ENCODE measurements at places on chromosomes 3 and 15.

DNA sequence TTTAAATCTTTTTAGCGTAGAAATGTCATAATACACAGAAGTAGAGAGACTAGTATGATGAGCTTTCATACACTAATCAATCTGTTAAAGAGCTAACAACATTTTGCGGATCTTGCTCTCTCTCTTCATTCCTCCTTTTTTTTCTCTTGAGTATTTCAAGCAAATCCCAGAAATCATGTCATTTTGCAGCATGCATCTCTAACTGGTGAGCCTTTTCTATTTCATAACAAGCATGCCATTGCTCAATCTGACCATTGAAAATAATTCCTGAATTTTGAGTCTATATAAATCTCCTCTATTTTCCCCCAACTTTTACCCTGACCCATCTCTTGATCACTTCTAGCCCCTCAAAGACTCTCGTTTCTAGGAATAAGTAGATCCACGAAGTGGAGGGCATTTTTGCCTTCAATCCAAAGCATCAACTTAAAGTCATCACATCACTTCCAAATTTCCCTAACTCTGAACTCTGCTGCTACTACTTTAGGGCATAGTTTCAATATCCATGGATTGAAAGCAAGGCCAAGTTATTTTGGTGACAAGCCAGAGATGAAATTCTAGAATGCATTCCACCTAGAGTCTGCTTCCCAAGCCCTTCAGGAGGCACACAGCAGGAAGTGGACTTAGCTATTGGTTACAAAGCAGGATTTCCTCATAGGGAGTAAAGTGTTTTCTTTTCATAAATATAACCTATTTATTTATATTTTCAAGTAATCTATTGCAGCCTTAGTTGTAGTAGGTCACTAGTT is 253.5 kb upstream of the ZPLD1 start:
- peak; percentile 17 for DNase-seq

DNA sequence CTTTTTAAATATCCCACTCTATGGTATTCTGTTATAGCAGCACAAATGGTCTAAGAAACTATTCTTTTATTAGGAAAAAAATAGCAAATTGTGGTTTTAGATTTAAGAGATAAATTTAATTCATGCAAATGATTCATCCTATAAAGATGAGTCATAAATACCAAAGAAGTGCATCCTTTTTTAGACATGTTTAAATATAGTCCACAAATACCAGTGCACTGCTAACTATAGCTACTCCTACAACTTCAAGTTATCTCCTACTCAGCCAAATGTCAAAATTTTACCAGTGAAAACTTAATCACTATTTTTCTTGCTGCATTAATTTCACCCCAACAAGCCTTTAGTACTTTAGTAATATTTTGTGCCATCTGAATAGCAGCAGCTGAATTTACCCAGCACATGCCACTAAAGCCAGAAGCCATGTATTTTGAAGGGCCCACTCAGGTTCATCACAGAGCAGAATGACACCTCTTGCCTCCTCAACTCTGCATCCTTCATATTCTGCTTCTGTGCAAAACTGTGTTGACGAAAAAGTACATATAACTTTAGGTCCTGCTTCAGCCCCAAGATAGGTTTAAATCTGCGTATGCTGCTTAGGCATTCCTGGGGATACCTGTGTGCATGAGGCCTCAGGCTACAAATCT is 24.9 kb downstream of the CX3CR1 start:
- DNase-seq = no peak

GRCh38 chr15:70095408-70096214 is 2.1 kb downstream of the TLE3 start:
- peak; percentile 40 for DNase-seq

DNA sequence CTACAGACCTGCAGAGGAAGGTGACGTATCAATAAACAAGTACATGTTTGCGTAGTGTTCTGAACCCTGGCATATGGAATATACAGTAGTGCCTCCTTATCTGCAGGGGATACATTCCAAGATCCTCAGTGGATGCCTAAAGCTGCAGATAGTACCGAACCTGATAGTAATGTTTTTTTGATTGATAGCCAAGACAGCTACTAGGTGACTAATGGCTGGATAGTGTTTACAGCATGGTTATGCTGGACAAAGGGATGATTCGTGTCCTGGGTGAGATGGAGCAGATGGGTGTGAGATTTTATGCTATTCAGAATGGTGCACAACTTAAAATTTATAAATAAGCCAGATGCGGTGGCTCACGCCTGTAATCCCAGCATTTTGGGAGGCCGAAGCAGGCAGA is 55.8 kb upstream of the IGF2BP2 start:
- no peak for DNase-seq

DNA sequence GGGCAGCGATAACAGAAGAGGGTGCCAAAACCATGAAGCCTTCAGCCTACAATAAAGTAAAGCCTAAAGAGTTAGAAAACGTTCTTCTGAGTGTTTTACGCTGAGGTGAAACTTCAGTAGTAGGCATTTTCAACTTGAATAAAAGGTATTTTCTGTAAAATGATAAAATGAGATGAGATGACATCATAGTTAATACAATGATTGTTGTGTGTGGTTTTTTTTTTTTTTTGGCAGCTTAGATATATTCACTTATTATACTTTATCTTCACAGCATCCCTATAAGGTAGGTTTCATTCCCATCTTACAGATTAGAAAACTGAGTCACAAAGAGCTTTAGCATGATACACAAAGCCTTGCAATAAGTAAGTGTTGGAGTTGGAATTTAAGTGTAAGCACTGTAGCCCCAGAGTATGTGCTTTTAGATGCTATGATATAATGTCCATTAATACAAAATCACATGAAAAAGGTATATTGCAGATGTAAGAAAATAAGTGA is 291.9 kb upstream of the GRM7 start:
- DNase-seq = no peak

Measured in pancreas (tissue), 10 donors.